Activated T-helper 17 cell treated with anti-CD3 and anti-CD28 coated beads, Interleukin-2, amount 50 U/mL, for 72 hours (primary cell): ENCODE measurements at places on chromosomes 2 and 18. TPM values are rescaled to one million over a fixed set of nuclear protein-coding genes. Genes with fewer than 3 reads are reported as not detected.

The TUBB8B gene
- not detected for total RNA-seq

GRCh38 chr2:125364192-125364983, 1291.6 kb upstream of the GYPC start:
- no peak for ATAC-seq

DNA sequence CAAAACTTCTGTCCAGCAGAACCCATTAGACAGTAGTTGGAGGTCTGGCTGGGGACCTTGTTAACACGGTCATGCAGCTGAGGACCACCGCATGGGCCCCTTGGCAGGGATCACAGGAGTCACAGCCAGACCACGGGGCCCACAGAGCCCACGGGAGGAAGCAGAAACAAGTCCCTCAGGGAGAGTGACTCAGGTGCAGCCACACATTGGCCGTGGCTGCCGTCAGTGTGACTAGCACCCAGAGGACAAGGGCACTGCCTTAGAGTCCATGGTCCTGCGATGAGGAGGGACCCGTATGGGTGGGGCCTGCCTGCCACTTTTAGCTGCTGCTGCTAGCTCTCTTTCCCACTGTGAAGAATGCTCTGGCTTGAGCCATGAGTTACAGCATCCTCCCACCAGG, 5.9 kb upstream of the RFX8 start:
- no peak for ATAC-seq

The SERPINB4 gene
- not detected for total RNA-seq

GRCh38 chr18:79425569-79425886, 29.8 kb downstream of the NFATC1 start:
- ATAC-seq, result no peak

The FBXO48 gene
- 2.0 TPM for total RNA-seq

GRCh38 chr2:189406586-189407233, 34.6 kb upstream of the WDR75 start:
- no peak for ATAC-seq

The MRO gene
- total RNA-seq, result not detected

The FN1 gene
- 1.2 TPM for total RNA-seq

- no peak for ATAC-seq
Measured at GRCh38 chr2:237873421-237873831, 14.0 kb downstream of the RAMP1 start.

GRCh38 chr2:209525834-209526281, 102.0 kb downstream of the MAP2 start:
- no peak for ATAC-seq

The DPP10 gene
- total RNA-seq, result not detected
